ENCODE measurements at places on chromosomes 6 and 20. TPM values are rescaled to one million over a fixed set of nuclear protein-coding genes. Genes with fewer than 3 reads are reported as not detected.
A peak's percentile ranks its signal among the peaks of the same experiment; 100 is the strongest.

DNA sequence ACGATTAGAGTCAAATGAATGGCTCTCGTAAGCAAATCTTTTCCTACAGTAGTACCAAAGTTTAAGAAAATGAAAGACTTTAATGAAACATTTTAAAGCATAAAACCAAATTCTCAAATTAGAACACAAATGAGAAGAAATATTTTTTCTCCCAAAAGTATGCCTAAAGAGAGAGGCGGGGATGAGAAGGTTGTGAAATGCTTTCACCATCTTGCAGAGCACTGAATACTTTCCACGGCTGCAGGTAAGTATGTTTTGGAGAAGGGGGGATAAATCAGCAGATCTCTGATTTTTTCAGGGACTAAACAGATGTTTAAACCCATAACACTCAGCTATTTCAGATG, 277.1 kb downstream of the ADGB start:
- DNase-seq, result no peak

GRCh38 chr6:105688573-105688972, 285.7 kb upstream of the PREP start:
- DNase-seq, result no peak

DNA sequence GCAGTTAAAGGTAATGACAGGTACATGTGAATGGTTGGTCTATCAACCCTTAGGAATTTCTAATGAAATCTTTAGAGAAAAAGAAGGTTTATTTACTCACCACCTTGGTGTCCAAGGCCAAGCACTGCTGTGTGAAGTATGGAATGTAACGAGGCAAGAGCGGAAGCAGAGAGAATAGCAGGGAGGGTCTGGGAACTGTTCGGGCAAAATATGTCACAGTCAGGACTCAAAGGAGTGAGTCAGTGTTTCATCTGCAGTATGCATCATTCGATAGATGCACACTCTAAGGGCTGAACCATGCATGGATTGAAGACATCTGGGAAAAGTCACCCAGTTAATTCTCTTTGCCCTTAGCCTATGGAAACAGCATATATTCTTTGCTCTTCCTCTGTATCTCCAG, 33.2 kb downstream of the ADGRF5 start:
- DNase-seq, result no peak

DNA sequence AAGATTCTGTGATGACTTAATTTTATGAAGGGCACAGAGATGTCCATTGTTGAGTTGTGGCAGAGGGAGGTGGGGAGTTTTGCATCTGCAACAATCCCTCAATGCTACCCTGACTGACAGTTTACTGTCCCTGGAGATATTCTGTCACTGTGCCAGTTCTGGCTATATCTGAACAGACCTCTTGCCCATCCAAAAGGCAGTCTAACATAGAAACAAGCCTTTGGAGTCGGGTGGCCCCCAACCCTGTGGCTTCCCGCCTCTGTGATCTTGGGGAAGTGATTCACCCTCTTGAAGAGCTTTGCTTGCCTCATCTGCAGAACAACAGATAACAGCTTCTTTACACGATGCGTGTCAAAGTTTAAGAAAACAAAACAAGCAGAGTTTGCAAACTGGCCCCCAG, 3.8 kb upstream of the E2F1 start:
- no peak for DNase-seq

- no peak for DNase-seq
These were observed 42.1 kb downstream of the MAP3K4 start for GRCh38 chr6:161033667-161034066.

DNA sequence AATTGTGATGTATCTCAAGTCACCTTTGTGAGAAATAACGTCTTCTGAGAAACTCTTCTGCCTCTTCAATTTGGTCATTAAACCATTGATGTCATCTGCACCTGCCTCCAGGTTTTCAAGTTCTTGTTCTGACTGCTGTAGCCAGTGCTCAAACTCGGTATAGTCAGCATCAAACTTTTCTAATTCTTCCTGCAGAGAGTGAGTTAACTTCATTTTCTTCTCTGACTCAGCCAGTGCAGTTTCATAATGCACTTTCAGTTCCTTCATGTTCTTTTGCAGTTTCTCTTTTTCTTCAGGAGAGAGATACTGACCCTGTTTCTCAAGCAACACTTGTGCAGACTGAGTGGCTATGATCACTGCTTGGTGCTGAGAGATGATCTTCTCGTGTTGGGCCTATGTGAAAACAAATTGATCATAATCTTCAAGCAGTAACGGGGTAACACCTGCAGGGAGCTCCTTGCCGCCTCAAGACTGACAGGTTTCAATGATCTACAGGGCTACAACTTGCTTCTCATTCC, 48.8 kb downstream of the DST start:
- DNase-seq, result peak; percentile 93

DNA sequence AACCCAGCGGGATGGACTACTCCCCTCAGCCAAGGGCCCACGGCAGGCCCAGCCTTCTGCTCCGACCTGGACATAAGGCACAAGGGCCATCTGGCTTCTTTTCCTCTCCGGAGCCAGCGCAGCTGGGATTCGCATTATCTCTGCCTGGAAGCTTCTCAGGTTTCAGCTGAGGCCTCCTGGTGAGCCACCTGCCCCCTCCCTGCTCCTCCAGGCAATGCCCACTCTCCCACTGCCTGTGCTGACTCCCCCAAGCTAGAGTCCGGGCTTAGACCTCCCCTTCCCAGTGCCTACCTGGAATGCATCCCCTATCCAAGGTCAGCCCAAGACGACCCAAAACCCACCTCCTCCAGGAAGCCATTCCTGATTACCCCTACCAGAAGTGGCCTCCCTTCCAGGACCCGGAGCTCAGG, 60.7 kb downstream of the EZR start:
- no peak for DNase-seq

DNA sequence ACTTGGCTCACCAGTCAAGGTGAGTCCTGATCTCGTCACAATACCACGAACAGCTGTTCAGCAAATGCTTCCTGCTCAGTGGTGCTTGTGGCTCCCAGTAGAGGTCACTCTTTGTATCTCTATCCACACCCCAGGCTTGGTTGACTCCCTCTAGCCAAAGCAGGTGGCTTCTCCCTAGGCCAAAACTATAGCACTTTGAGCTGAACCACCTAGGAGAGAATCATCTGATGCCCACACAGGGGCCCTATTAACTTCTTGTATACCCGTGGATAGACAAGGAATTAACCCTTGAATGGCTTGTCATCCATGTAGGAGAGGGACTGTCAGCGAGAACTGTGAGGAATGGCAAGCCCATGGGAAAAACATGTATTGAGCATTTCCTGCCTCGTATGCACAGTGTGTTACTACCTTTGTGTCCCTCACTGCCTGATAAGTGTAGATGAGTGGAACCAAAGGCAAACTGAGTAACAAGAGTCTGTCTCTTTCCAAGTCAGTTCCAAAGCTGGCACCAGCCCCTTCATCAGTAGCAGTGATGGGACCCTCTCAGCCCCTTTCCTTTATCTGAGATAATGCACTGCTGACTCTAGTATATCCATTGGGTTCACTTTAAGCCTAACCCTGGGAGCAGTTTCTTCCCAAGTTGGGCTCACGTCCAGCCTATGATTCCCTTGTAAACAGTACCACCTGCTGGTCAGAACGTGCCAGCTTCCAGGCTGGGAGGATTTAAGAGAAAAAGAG, 42.5 kb downstream of the EIF2S2 start:
- peak; percentile 30 for DNase-seq

Gene MAP7
- total RNA-seq, result 0.21 TPM

Measured in GM12878 (cell line).